Left kidney (tissue), 8 donors: ENCODE measurements at places on chromosomes 6 and 20.

DNA sequence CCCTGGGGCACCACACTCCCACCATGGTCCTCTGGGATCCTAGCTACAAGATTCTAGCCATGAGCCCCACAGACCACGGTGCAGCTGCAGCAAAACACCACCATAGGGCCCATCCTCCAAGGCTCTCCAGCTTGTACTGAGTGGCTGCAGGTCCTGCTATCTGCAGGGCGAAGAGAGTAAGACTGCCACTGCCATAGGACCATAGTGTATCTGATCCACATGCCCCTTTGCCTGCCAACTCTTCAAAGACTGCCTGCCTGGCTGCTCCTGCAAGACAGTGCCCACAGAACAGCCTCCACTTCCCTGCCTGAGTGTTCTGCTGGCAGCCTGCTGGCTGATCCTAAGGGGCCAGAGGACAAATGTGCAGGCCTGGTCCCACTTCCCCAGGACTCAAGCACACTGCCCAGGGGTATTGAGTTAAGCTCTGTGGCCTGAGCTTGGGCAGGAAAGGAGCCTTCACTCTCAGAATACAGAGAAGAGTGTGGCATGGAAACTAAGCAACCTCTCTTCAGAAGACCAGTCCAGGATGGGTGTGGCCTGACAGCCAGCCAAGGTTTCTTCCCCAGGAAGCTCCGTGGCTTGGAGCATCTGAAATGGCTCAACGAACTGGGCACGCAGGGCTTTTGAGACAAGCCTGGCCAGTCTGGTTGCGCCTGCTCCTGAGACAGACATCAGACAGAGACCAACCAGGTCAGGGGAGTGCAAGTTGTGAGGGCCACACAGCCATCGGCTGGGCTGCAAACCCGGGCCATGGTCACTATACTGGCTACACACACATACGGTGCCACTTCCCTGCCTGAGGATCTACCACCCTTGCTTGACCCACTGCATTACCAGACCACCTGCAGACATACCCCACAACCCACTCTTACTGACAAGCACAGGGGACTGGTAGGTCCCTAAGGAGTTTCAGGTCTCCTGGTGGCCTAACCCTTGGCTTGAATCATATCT lies 54.5 kb downstream of the RNGTT start:
- no peak for DNase-seq

DNA sequence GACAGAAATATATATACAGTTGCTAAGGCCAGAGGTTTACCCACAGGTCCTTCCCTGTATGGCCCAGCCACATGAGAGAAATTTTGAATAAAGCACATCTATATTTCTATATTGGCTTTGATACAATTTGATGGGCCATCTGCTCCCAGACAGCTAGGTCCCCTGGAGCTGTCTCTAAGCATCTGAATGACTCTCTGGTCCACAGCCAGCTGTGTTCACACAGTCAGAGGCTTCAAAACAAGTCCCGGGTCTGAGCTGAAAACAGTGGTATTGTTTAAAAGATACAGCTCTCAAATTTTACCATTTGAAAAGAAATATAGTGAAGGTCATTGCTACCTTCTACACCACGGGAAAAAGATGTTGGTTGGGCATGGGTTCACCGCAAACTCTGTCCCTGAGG lies 161.1 kb downstream of the SLC35B3 start:
- no peak for DNase-seq

- no peak for DNase-seq
Observed at GRCh38 chr6:11675601-11676000, 103.0 kb downstream of the ADTRP start.

GRCh38 chr20:35171753-35172433 lies at the start of gene PROCR:
Gene PROCR, plus strand, starts transcription at chr20:35172072. Its CDS starts 83 bp downstream, at chr20:35172155.
- DNase-seq: peak; percentile 40

- no peak for DNase-seq
Observed at GRCh38 chr6:25387483-25387882, 108.3 kb downstream of the CARMIL1 start.

- DNase-seq: no peak
Observed at GRCh38 chr6:17666646-17667045, 40.1 kb downstream of the NUP153 start.

- no peak for DNase-seq
Observed at GRCh38 chr6:48429610-48430009, 318.6 kb upstream of the PTCHD4 start.
